T-helper 1 cell (primary cell): ENCODE measurements at places on chromosomes 5 and 9.

- DNase-seq = no peak
Observed at GRCh38 chr5:87413343-87413645, 564 bp upstream of the CCNH start.

- DNase-seq = no peak
Observed at GRCh38 chr9:106864373-106865143, 1.6 kb downstream of the ZNF462 start.

DNA sequence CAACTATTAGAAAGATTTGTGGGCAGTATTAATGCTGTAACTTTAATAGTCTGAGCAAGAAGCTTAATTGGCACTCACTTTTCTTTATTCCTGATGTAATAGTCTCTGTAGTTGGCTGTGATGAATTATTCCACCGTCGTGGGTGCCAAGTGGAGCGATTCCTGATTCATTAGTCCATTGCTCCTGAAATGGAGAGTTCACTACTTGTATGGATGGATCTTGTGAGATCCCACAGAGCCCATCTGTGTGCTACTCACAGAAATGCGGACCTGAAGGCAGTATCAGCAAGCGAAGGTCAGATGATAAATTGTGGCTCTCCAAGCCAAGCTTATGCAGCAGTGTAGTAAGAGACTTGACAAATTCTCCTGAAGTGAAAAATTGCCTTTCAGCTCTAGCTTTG lies 212.2 kb downstream of the CHSY3 start:
- DNase-seq = no peak

GRCh38 chr9:136679431-136679941 lies 7.8 kb downstream of the AGPAT2 start:
- DNase-seq = no peak

GRCh38 chr9:74728176-74728575 lies 159.5 kb downstream of the TRPM6 start:
- DNase-seq = no peak
